ENCODE measurements at places on chromosomes 11 and 22. TPM values are rescaled to one million over a fixed set of nuclear protein-coding genes. Genes with fewer than 3 reads are reported as not detected.

The CAPN1 gene
- 91.9 TPM for total RNA-seq

The ARVCF gene
- 17.2 TPM for total RNA-seq

The PCF11 gene
- total RNA-seq: 77.5 TPM

The PANX2 gene
- total RNA-seq: 9.1 TPM

The FAM180B gene
- 0.62 TPM for total RNA-seq

The TRPM5 gene
- total RNA-seq: not detected

The MUC15 gene
- total RNA-seq: not detected

The MAJIN gene
- total RNA-seq: not detected

The APOBEC3F gene
- total RNA-seq: 6.6 TPM

The APOL3 gene
- 0.59 TPM for total RNA-seq

The VEGFB gene
- 108 TPM for total RNA-seq

The SYTL2 gene
- total RNA-seq: 0.59 TPM

The CDON gene
- 31.0 TPM for total RNA-seq

The SELENOH gene
- 212 TPM for total RNA-seq

The CCDC81 gene
- total RNA-seq: 1.1 TPM

The SLC22A25 gene
- not detected for total RNA-seq

The ADORA2A gene
- 10.9 TPM for total RNA-seq

The APOBEC3B gene
- total RNA-seq: 9.0 TPM

The NPAS4 gene
- total RNA-seq: not detected

The AIFM3 gene
- not detected for total RNA-seq

The SEC14L2 gene
- total RNA-seq: 14.4 TPM

The OR4D5 gene
- total RNA-seq: not detected

The PATL1 gene
- total RNA-seq: 78.9 TPM

The LIF gene
- 0.59 TPM for total RNA-seq

The POTEH gene
- not detected for total RNA-seq

The OR4D6 gene
- total RNA-seq: not detected

The SLC25A45 gene
- total RNA-seq: 7.4 TPM

The OR2AG1 gene
- total RNA-seq: not detected

The ASCL3 gene
- total RNA-seq: not detected

The HEPN1 gene
- total RNA-seq: not detected

The MALAT1 gene
- total RNA-seq: 4,586 TPM

The GPHA2 gene
- not detected for total RNA-seq

The CCDC82 gene
- total RNA-seq: 33.1 TPM

The THRSP gene
- total RNA-seq: not detected

The TMEM179B gene
- total RNA-seq: 52.1 TPM

The DEFB131B gene
- not detected for total RNA-seq

The PGA4 gene
- total RNA-seq: not detected

The CHRM4 gene
- total RNA-seq: not detected

The VSIG10L2 gene
- total RNA-seq: not detected

The FGF3 gene
- total RNA-seq: not detected

The IL17REL gene
- total RNA-seq: not detected
